AG08396 (cell line): ENCODE measurements at places on chromosomes 13 and 19.
A peak's percentile ranks its signal among the peaks of the same experiment; 100 is the strongest.

DNA sequence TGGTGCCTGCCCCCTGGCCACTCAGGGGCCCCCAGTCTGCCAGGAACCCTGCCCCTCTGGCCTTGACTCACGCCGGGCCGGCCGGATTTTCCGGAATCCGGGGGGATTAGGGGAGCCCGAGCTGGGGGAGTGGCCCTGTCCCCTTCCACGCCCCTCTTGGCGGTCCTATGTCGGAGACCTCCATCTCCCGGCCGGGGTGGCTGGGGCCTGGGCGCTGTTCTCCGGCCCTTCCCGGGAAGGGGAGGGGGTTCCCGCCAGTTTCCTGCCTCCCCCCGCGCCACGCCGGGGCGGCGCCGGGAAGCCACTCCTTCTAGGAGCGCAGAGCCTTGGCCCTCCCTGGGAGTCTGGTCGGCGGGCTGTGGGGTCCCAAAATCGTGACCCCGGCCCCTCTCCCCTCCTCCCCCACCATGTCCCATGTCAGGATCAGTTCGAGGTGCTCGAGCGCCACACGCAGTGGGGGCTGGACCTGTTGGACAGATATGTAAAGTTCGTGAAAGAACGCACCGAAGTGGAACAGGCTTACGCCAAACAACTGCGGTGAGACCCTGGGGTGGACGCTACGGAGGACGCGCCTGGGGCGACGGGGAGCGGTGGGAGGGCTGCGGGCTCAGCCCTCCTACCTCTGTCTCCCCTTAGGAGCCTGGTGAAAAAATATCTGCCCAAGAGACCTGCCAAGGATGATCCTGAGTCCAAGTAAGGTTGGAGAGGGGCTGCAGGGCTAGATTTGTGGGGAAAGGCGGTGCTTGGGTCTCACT, 1.3 kb downstream of the TRIP10 start:
- no peak for DNase-seq

DNA sequence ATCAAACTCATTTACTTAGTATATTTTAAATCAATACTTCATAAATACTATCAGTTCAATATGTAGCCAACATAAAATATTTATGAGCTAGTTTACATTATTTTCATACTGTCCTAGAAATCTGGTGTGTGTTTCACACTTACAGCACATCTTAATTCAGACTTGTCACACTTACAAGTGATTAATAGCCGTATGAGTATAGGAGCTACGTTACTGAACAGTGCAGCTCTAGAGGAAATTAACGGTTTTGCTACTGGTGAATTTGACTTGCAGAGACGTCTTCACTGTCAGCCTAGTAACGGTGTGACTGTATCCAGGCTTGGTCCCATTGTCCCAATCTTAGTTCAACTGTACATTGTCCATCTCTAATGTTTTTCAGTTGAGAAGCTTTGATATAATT, 33.7 kb upstream of the POSTN start:
- no peak for DNase-seq

- peak; percentile 13 for DNase-seq
Observed at GRCh38 chr19:50039968-50040367, 14.2 kb downstream of the ZNF473 start.

GRCh38 chr19:4916292-4917082, 7.2 kb downstream of the UHRF1 start:
- no peak for DNase-seq
